ENCODE measurements at places on chromosomes 3 and 15. TPM values are rescaled to one million over a fixed set of nuclear protein-coding genes. Genes with fewer than 3 reads are reported as not detected.

DUOXA2 gene
- not detected for total RNA-seq

TEX264 gene
- 63.0 TPM for total RNA-seq

GRCh38 chr3:70774641-70775040, 462.2 kb upstream of the MDFIC2 start:
- no peak for DNase-seq
- no peak overlapping the region for H3K4me3 ChIP-seq
- no peaks in the 10 kb centered on the region for H3K4me1 ChIP-seq
- no peak overlapping the region for H3K27ac ChIP-seq
- H3K36me3 ChIP-seq = no peaks in the 10 kb centered on the region
- no peaks in the 10 kb centered on the region for H3K27me3 ChIP-seq

GRCh38 chr3:185409957-185410356, 47.0 kb downstream of the MAP3K13 start:
- H3K36me3 ChIP-seq = no peaks in the 10 kb centered on the region
- H3K27me3 ChIP-seq = 0 out of 2 replicates have a peak, but pooled peaks cover 3% of the 10 kb centered on the region
- no peak overlapping the region for H3K27ac ChIP-seq
- no peak overlapping the region for H3K4me3 ChIP-seq
- no peak for DNase-seq
- no peaks in the 10 kb centered on the region for H3K4me1 ChIP-seq

DNA sequence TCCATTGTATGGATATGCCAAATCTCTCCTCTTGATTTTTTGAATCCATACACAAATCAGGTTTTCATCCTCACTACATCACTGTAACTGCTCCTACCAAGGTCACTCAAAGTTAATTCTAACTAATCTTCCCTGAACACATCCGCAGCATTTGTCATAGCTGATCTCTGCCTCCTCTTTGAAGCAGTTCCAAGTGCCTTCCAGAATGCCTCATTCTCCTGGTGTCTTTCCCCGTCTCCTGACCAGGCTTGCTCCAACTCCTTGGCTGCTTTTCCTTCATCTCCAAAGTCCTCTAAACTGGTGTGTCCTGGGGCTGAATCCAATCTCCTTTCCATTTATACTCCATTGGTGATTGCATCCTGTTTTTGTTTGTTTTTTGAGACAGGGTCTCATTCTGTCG, 26.8 kb downstream of the KLHDC8B start:
- H3K4me3 ChIP-seq = no peak overlapping the region
- no peaks in the 10 kb centered on the region for H3K36me3 ChIP-seq
- H3K4me1 ChIP-seq = no peaks in the 10 kb centered on the region
- H3K27me3 ChIP-seq = no peaks in the 10 kb centered on the region
- no peak for DNase-seq

DNA sequence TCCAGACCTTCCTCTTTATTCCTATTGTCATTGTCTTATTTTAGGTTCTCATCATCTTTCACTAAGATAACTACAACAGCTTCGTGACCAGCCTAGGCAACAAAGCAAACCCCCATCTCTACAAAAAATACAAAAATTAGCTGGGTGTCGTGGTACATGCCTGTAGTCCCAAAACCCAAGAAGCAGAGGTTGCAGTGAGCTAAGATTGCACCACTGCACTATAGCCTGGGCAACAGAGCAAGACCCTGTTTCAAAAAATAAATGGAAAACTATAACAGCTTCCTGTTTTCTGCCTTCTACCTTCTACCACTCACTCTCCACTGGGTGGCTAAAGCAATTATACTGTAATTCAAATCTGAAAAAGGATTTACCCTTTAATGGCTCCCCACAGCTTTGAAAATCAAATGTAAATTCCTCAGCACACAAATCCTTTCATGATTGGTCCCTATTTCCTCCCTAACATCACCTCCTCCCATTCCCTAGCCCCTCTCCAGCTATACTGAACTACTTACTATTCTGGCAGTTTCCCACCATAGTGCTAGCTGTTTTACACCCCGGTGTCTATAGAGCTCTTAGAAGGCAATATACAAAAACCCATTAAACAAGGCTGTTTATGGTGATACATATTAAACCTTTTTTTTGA, 33.4 kb downstream of the LRRFIP2 start:
- DNase-seq = no peak
- H3K36me3 ChIP-seq = 0 out of 2 replicates have a peak, but pooled peaks cover 2% of the 10 kb centered on the region
- peaks cover 18% of the 10 kb centered on the region for H3K4me1 ChIP-seq
- no peak overlapping the region for H3K4me3 ChIP-seq
- no peaks in the 10 kb centered on the region for H3K27me3 ChIP-seq
- H3K27ac ChIP-seq = no peak overlapping the region

- H3K27ac ChIP-seq = no peak overlapping the region
- peak; percentile 46 for DNase-seq
- no peaks in the 10 kb centered on the region for H3K36me3 ChIP-seq
- H3K4me1 ChIP-seq = no peaks in the 10 kb centered on the region
- H3K27me3 ChIP-seq = no peaks in the 10 kb centered on the region
These were observed 37.1 kb upstream of the CCK start for GRCh38 chr3:42302924-42303634.

FAM240A gene
- total RNA-seq = not detected

GRCh38 chr15:88484682-88485331, 17.3 kb downstream of the MRPS11 start:
- H3K27ac ChIP-seq = no peak overlapping the region
- no peaks in the 10 kb centered on the region for H3K36me3 ChIP-seq
- DNase-seq = no peak
- no peaks in the 10 kb centered on the region for H3K27me3 ChIP-seq
- H3K4me1 ChIP-seq = no peaks in the 10 kb centered on the region

- peak; percentile 85 for DNase-seq
- no peaks in the 10 kb centered on the region for H3K36me3 ChIP-seq
- no peak overlapping the region for H3K4me3 ChIP-seq
These were observed 99.2 kb downstream of the CEMIP start for GRCh38 chr15:80878242-80878866.

DNA sequence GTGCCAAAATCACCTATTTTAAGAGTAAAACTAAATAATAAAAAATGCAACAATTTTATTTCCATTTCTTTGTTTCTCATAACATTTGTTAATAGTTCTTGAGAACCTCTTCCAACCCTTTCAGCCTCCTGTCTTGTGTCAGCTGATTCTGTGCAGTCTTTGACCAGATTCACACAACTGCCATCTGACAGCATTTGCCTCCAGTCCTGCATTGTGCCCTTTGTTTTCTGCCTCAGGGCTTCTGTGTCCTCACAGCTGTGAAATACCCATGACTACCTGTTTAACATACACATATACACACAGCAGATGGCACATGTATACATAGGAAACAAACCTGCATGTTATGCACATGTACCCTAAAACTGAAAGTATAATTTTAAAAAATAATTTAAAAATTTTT, 13.2 kb upstream of the CNTN6 start:
- no peaks in the 10 kb centered on the region for H3K27me3 ChIP-seq
- DNase-seq = no peak
- no peaks in the 10 kb centered on the region for H3K36me3 ChIP-seq

DOCK3 gene
- total RNA-seq = 0.04 TPM

FSD2 gene
- total RNA-seq = 0.67 TPM

DNA sequence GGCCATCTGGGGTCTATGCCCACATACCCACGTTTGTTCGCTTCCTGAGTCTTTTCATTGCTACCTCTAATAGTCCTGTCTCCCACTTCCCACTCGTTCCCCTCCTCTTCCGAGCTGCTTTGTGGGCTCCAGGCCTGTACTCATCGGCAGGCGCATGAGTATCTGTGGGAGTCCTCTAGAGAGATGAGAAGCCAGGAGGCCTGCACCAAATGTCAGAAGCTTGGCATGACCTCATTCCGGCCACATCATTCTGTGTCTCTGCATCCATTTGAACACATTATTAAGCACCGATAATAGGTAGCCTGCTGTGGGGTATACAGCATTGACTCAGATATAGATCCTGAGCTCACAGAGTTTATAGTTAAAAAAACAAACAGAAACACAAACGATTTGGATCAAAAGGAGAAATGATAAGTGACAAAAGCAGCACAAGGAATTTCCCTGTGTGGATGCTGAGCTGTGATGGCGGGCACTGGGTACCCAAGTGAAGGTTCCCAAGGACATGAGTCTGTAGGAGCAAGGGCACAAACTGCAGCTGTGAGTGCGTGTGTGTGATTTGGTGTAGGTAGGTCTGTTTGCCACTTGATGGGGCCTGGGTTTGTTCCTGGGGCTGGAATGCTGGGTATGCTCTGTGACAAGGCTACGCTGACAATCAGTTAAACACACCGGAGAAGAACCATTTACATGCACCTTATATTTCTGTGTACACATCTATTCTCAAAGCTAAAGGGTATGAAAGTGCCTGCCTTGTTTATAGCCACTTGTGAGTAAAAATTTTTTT, 35.9 kb downstream of the NR1I2 start:
- no peak for DNase-seq
- H3K36me3 ChIP-seq = no peaks in the 10 kb centered on the region
- no peaks in the 10 kb centered on the region for H3K27me3 ChIP-seq
- H3K4me1 ChIP-seq = peaks cover 12% of the 10 kb centered on the region

LYZL4 gene
- not detected for total RNA-seq

DNA sequence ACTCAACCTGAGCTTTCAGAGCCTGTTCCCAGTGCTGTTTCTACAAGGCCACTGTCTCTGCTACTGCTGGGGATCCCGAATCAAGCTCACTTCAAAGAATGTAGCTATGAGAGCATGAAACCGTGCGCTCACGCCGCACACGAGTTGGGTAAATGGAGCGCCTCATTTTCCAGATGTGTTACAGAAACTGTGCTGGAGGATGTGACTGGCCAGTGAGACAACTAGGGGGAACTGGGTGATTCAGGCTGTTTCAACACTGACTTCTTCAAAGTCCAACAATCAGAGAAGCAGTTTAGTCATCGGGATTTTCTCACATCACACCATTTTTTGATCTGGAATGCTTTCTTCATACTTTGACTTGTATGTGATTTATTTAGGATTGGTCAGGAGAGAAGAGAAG, 3.5 kb downstream of the ZNF710 start:
- H3K27me3 ChIP-seq = no peaks in the 10 kb centered on the region
- DNase-seq = no peak
- H3K4me1 ChIP-seq = peaks cover 65% of the 10 kb centered on the region
- no peak overlapping the region for H3K4me3 ChIP-seq

GRCh38 chr3:119989981-119990655, 104.1 kb downstream of the GSK3B start:
- peaks cover 15% of the 10 kb centered on the region for H3K4me1 ChIP-seq
- H3K36me3 ChIP-seq = no peaks in the 10 kb centered on the region
- no peak overlapping the region for H3K4me3 ChIP-seq
- peak; percentile 35 for DNase-seq
- H3K27me3 ChIP-seq = no peaks in the 10 kb centered on the region
- no peak overlapping the region for H3K27ac ChIP-seq

GRCh38 chr3:172355836-172356235, 92.4 kb downstream of the GHSR start:
- no peak for DNase-seq
- no peak overlapping the region for H3K27ac ChIP-seq
- H3K36me3 ChIP-seq = no peaks in the 10 kb centered on the region
- no peak overlapping the region for H3K4me3 ChIP-seq
- H3K27me3 ChIP-seq = no peaks in the 10 kb centered on the region

GPR15 gene
- not detected for total RNA-seq

GRCh38 chr3:31075876-31076275, 181.4 kb upstream of the GADL1 start:
- no peaks in the 10 kb centered on the region for H3K4me1 ChIP-seq
- no peaks in the 10 kb centered on the region for H3K36me3 ChIP-seq
- H3K27ac ChIP-seq = no peak overlapping the region
- DNase-seq = no peak
- H3K27me3 ChIP-seq = no peaks in the 10 kb centered on the region

GRCh38 chr3:9908286-9908685, 5.6 kb downstream of the IL17RE start:
- no peaks in the 10 kb centered on the region for H3K27me3 ChIP-seq
- H3K27ac ChIP-seq = no peak overlapping the region
- DNase-seq = no peak
- H3K4me3 ChIP-seq = no peak overlapping the region
- no peaks in the 10 kb centered on the region for H3K4me1 ChIP-seq
- H3K36me3 ChIP-seq = no peaks in the 10 kb centered on the region

DNA sequence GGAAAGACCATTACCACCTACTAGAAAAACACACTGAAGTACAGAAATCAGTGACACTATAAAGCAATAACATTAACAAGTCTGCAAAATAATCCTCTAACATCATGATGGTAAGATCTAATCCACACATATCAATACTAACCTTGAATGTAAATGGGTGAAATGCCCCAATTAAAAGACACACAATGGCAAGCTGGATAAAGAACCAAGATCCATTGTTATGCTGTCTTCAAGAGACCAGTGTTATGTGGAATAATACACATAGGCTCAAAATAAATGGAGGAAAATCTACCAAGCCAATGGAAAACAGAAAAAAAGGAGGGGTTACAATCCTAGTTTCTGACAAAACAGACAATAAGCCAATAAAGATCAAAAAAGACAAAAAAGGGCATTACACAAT, 13.5 kb downstream of the OR5K3 start:
- H3K27me3 ChIP-seq = no peaks in the 10 kb centered on the region
- H3K36me3 ChIP-seq = no peaks in the 10 kb centered on the region
- no peak for DNase-seq
- H3K4me3 ChIP-seq = no peak overlapping the region
- no peak overlapping the region for H3K27ac ChIP-seq

TRIM59 gene
- 7.0 TPM for total RNA-seq

- no peaks in the 10 kb centered on the region for H3K4me1 ChIP-seq
- no peaks in the 10 kb centered on the region for H3K36me3 ChIP-seq
- DNase-seq = no peak
- no peak overlapping the region for H3K27ac ChIP-seq
- H3K27me3 ChIP-seq = no peaks in the 10 kb centered on the region
- no peak overlapping the region for H3K4me3 ChIP-seq
These were observed 66.5 kb downstream of the POLR2M start for GRCh38 chr15:57773051-57773450.

GRCh38 chr15:44712346-44713005, 1.2 kb downstream of the B2M start:
- peaks cover 49% of the 10 kb centered on the region for H3K36me3 ChIP-seq
- peak; percentile 85 for DNase-seq
- H3K4me3 ChIP-seq = peak overlapping the region; percentile 98
- H3K4me1 ChIP-seq = peaks cover 59% of the 10 kb centered on the region

- H3K4me1 ChIP-seq = peaks cover 13% of the 10 kb centered on the region
- no peaks in the 10 kb centered on the region for H3K27me3 ChIP-seq
- no peak overlapping the region for H3K4me3 ChIP-seq
- no peak for DNase-seq
These were observed 16.0 kb downstream of the HACD2 start for GRCh38 chr3:123568875-123569274.

- H3K27me3 ChIP-seq = no peaks in the 10 kb centered on the region
- no peak for DNase-seq
- H3K4me1 ChIP-seq = peaks cover 49% of the 10 kb centered on the region
- H3K27ac ChIP-seq = peak overlapping the region; percentile 56
- H3K36me3 ChIP-seq = no peaks in the 10 kb centered on the region
- H3K4me3 ChIP-seq = no peak overlapping the region
These were observed 173.2 kb downstream of the TCF12 start for GRCh38 chr15:57091636-57092035.

HEXA gene
- total RNA-seq = 75.7 TPM

TARS3 gene
- 12.4 TPM for total RNA-seq

All from Karpas-422 (cell line).